ENCODE measurements at places on chromosomes 11 and 22.

DNA sequence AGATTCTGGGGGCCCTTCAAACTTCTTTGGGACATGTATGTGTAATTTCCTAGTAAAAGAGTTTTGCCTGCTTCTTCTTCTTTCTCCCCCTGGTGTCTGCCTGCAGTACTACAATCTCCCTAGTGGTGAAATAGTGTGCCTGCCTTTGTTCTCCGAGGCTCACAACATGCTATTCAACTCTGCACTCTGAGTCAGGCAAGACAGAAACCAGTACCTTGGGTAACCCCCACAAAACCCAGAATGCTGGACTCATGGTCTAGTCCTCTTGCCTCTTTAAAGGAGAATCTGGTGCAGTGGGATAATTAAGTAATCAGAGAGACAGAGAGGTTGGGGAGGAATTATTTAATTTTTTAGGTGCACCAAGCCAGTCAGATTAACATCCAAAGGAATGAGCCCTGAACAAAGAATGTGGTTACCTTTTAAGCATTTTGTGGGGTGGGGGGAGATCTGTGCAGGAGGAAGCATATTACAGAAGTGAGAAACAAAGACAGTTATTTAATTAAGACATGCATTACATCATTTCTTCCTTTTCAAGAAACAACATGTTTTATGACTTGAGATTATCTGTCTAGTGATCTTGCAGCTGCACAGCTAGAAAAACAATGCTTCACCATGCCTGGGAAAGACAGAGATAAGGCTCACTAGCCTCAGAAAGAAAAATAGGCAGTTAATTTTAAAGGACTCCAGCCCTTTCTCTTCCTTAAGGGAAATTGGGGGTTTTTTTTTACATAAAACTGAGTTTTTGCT lies 11.0 kb upstream of the MS4A6A start:
- DNase-seq = peak; percentile 90

GRCh38 chr22:36546932-36547331 lies 18.0 kb upstream of the EIF3D start:
- DNase-seq = no peak

GRCh38 chr11:134724779-134725140 lies 312.7 kb upstream of the B3GAT1 start:
- no peak for DNase-seq

- peak; percentile 79 for DNase-seq
These were observed 1.8 kb upstream of the DUSP8 start for GRCh38 chr11:1573903-1574237.

DNA sequence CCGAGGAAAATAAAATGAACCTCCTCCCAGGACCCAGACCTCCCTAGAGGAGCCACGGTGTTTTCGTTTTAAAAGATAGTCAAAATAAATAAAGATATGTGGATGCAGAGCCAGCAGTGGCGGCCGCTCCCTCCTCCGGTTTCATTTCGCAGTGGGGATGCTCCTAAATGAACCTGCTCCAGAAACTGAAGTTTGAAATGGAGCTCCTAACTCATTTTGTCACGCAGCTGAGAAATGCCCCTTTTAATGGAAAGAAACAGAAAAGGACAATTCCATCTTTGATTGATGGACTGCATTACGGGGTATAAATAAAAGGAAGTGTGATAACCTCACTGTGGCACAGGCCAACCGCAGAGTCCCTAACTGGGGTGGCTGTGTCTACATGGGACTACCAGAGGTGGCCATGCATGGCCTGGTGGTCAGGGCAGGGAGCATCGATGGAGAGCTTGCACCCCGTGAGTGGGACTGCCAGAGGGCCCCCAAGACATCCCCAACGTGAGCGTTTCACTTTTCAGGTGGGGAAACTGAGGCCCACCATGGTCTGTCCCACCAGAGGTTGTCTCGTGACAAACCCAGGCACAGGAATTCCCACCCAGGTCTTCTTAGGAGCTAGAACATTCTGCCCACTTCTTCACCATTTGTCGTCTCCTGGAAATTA lies 426.6 kb downstream of the BRD1 start:
- peak; percentile 13 for DNase-seq

Data from endodermal cell (in vitro differentiated cells).